ENCODE measurements at places on chromosomes 5 and 9.

DNA sequence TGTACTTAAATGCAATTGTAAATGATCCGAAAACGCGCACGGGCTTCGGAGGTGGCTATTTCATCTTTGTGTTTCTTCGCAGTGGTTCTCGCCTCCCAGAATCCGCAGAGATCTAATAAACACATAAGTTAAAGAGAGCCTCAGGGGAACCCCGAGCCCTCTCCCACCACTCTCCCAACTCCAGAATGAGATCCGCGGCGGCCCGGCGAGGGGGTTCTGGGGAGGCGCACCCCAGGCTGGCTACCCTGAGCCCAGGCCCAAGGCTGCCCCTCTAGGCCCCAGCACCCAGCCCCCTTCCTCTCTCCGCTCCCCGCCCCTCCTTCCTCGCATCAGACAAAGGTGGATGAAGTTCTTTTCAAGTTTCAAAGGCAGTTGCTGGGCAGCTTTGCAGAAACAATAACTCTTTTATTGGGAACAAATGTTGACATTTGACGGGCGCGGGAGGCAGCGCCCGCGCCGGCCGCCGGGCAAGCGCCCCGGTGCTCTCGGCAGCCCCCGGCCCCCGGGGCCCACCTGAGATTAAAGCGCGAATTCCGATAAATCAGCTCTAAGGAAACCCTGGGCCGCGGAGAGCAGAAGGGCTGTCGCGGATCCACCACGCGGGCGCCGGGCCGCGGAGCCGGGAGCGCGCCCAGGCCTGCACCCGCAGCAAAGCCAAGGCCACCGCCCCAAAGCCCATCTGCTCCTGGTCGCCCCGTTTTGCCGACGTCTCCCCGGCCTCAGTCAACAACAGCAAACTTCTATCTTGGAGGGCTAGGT lies 8.4 kb downstream of the IRX2 start:
- no peak for DNase-seq

GRCh38 chr9:91182429-91183225 lies 179.1 kb downstream of the AUH start:
- DNase-seq, result no peak

DNA sequence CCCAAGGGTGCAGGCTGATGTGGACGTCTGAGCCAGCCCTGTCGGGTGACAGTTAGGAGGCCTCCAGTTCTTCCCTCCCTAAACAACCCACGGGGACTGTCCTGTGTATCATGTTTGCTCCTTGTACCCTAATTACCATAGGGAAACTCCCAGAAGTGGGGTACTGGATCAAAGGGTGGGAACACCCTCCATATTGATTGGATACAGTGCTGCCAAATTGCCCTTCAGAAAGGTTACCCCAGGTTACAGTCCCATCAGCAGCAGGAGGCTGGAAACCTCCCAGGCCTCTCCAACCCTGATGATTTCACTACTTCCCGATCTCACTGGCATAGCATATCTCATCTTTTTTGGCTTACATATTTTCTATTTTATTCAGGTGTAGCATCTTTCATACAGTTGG lies 22.0 kb downstream of the UBE2QL1 start:
- no peak for DNase-seq

DNA sequence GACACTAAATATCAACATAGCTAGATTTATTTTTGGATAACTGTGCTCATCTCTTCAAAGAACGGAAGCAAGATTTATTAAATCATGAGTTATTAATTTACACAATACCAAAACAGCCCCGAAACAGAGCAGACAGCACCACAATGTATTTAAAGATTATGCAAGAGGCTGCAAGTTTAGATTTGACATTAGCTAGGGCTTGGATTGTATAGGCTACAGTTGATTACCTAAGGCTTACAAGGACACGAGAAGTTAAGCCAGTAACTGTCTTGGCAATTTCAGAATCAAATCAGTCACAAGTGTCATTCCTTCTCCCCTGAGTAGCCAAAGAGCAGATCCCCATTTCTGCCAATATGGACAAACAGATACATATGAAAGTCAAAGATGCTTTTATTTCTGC lies 152.6 kb downstream of the MED27 start:
- no peak for DNase-seq

- no peak for DNase-seq
Measured at GRCh38 chr5:123358304-123358703, 64.9 kb downstream of the CEP120 start.

DNA sequence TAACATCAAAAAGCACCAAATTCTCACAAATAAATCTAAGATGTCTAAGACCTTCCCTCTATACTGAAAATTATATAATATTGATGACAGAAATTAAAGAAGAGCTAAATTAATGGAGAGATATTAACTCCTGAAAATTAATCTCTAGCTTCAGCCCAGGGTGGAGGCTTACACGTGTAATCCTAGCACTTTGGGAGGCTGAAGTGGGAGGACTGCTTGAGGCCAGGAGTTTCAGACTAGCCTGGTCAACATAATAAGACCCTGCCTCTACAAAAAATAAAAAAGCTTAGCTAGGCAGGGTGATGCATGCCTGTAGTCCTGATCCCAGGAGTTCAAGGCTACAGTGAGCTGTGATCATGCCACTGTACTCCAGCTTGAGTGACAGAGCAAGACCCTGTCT lies 39.6 kb upstream of the ANKRD34B start:
- DNase-seq, result no peak

GRCh38 chr9:72681283-72681630 lies 159.8 kb downstream of the TMC1 start:
- DNase-seq, result no peak

DNA sequence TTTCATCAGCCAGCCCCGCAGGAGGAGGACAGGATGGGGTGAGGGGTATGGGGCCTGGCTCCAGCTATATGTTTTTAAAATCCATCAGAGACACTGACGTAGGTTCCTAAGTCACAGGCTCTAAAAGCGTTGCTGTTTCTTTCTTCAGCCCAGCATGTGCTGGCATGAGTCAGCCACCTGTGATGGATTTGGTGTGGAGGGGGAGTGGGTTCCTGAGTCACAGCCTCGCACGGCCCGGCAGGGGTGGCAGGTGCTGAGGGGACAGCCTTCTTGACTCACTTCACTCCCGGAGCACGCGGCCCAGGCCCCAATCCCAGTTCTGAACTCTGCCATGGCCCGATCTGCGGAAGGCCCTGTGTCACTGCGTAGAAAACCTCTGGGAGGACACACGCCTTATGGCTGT lies 38.8 kb upstream of the RPL26L1 start:
- DNase-seq, result no peak

DNA sequence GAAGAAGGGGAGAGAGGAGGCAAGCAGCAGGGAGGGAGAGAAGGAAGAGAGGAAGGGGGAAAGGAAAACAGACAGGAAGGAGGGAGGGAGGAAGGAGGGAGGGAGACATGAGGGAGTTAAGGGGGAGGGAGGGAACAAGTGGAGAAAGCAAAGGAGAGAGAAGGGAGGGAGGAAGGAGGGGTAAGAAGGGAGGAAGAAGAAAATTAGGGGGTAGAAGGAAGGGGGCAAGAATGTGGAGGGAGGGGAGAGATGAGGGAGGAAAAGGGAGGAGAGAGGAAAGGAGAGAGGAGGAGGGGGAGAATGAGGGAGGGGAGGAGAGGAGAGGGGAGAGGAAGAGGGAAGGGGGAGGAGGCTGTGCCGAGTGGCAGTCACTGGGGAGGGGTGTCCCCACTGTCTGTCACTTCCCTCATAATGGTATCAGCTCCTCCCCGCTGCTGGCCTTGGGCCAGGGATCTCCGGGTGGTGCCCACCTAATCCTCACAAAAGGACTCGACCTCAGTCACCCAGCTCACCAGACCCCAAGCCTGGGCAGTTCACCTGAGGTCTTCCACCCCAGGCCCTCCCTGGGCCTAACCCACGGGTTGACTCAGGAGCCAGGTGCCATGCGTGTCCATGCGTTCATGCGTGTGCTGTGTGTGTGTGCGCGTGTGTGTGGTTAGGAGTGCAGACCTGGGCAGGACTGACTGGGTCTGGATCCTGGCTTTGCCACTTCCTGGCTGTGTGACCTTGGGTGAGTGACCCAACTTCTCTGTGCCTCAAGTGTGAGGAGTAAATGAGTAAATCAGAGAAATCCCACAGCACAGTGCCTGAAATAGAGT lies 18.1 kb downstream of the C9orf50 start:
- DNase-seq, result no peak

- no peak for DNase-seq
Measured at GRCh38 chr5:178496642-178497041, 93.6 kb downstream of the COL23A1 start.

DNA sequence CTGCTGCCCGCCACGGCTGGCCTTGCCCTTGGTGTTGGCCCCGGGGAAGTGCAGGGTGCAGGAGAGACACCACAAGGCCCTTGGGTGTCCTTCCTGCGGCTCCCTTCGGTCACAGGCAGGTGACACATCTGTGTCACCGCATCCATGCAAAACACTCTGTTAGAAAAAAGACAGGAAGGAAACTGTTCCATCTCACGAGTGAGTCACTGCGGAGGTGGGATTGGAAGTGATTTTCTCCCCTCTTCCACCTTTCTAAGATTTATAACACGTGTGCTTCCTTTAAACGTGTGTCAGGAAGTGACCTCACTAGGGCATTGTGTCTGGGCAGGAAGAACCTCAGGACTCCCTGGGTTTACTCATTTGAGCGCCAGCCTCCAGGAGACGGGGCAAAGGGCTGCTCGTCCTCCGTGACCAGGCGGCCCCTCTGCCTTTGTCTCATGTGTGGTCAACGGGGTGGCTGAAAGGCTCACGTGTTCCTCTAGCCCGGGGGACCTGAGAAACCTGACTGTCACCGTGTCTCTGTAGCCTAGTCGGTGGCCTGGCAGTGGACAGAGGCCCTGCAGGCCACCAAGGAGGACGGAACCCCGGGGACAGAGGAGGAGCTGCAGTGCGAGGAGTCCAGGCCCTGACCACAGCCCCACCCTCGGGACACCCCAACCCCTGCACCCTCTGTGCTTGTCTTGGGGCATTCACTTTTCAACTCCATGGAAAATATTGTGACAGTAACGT lies 4.9 kb upstream of the LCN1 start:
- DNase-seq, result no peak

GRCh38 chr9:111300140-111300735 lies 29.8 kb downstream of the OR2K2 start:
- no peak for DNase-seq

GRCh38 chr9:90770927-90771326 lies 30.7 kb upstream of the SYK start:
- DNase-seq, result no peak

GRCh38 chr9:31071606-31072286 lies 1312.7 kb upstream of the ACO1 start:
- no peak for DNase-seq

DNA sequence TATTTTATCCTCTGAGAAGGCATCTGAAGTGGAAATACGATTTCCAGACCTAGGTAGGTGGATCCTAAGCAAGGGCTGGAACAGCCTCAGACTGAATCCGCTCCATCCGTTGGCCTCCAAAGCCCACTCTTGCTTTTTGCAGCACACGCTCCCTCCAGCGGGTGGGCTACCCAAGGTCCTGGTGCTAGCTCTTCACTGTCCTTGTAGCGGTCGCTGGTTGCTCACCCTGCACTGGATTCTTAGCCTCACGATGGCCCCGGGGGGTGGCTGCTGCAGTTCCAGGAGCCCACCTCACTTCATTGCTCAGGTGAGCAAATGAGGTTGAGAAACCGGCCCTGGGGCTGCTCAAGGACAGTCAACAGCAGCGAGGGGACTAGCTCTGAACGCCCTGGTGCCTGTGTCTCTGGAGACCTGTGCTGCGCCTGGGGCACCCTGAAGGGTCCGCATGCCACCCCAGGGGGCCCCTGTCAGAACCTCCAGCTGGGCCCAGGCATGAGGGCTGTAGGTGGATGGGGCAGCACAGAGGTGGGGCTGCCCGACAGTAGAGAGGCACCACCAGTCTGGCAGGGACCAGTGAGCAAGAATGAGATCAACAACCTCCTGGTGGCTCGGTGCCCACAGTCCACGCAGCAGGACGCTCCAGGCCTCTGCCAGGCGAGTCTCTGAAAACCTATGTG lies 4.3 kb downstream of the MGAT4B start:
- no peak for DNase-seq

GRCh38 chr5:111144352-111144930 lies 52.3 kb downstream of the WDR36 start:
- no peak for DNase-seq

- DNase-seq, result no peak
Measured at GRCh38 chr5:170522211-170523141, 18.7 kb downstream of the KCNIP1 start.

DNA sequence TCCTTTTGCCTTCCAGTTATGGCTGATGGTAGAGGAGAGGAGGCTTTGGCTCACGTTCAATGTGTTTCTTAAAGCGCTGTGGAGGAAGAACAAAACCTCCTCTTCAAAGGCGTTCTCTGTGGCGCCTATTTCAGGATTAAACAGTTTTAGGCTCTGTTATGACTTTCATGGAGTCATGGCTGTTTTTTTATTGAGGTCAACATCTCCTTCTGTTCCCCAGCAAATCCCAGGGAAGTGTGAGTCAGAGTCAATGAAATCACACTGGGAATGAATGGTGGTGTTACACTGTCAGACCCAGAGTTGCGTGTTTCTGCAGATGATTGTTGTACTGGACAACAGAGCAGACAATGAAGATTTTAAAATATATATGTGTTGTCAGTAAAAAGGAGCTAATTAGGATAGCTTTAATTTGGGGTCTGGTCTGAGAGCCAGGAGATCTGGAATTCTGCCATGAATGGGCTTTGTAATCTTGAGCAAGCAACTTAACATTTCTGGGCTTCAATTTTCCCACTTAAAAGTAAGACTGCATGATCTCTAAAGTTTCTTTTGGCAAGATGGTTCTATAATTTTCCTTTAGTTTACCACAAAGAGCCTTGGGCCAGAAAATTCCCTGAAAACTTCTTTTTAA lies 240.7 kb downstream of the CSNK1G3 start:
- no peak for DNase-seq

DNA sequence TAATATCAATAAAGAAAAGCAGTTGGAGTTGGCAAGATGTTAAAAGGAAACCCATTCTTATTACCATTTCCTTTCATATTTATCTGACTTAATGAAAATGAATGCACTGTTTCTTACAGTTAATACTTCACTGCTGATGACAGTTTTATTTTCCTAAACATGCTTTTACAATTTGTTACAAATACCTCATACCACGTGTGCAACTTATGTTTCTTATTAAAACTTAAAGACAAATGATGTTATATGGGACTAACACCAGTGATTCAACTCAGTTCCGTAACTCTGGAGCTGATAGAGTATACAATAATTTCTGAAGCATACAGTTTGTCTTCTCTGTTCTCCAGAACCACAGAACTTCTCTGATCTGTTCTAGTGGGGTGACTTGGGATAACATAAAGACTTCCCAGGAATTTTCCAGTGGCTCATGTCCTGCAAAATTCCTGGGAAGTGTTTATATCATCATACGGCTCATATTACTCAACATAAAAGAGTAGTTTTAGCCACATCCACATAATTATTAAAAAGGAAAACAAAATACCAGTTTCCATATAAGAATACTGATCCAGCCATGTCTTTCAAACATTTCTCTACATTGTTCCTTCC lies 1259.0 kb upstream of the C9orf72 start:
- DNase-seq, result no peak

- DNase-seq, result peak; percentile 43
Measured at GRCh38 chr9:89606049-89606623, 1.3 kb downstream of the GADD45G start.
